ENCODE measurements at places on chromosomes 12 and 14. TPM values are rescaled to one million over a fixed set of nuclear protein-coding genes. Genes with fewer than 3 reads are reported as not detected.

DNA sequence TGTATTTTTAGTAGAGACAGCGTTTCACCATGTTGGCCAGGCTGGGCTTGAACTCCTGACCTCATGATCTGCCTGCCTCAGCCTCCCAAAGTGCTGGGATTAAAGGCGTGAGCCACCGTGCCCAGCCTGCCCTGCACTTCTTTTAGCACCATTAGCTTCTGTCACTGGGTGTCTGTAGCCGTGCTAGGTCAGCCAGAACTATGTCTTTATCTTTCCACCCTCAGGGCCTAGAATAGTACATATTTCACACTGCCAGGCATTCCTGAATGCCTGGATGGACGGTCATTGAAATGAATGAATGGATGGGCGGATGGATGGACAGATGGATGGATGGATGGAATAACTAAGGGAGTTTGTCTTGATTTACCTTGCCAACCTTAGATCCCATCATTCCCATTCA lies 33.7 kb downstream of the FBXL14 start:
- H3K4me3 ChIP-seq: no peak overlapping the region
- H3K27me3 ChIP-seq: no peaks in the 10 kb centered on the region
- peaks cover 18% of the 10 kb centered on the region for H3K4me1 ChIP-seq
- H3K36me3 ChIP-seq: no peaks in the 10 kb centered on the region

DNA sequence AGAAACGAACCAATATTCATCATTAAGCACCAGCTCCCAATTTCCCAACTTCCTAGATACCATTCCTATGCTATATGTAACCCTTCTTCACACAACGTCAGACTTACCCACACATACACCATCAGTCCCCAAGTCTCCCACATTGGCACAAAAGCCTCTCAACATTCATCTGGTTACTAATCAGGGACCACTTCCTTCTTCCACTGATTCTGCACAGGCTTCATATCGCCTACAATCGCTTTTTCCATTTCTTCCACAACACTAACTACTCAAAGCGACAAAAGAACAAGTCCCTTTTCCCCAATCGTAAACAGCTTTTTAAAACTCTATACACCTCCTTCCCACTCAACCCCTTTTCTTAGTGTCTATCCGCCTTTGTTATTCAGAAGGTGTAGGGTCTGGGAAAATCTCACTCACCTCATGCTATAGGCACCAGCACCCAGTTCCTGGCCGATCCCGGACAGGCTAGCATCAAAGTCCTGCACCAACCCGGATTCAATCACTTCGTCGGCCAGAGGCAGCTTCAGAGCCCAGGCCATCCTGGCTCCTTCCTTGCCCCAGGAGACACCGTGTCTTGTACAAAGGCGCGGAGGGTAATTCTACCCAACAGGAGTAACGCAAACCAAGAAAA lies 936 bp downstream of the TFCP2 start:
- DNase-seq: peak; percentile 55
- peak overlapping the region; percentile 97 for H3K27ac ChIP-seq
- no peaks in the 10 kb centered on the region for H3K36me3 ChIP-seq
- H3K4me3 ChIP-seq: peak overlapping the region; percentile 87
- H3K27me3 ChIP-seq: peaks cover 8% of the 10 kb centered on the region

- H3K4me3 ChIP-seq: no peak overlapping the region
- no peaks in the 10 kb centered on the region for H3K27me3 ChIP-seq
- no peak overlapping the region for H3K27ac ChIP-seq
Observed at GRCh38 chr12:104622928-104623327, 166.2 kb downstream of the CHST11 start.

GRCh38 chr12:46342562-46343033 lies 30.0 kb downstream of the SLC38A2 start:
- H3K4me3 ChIP-seq: no peak overlapping the region
- no peaks in the 10 kb centered on the region for H3K4me1 ChIP-seq
- peak; percentile 59 for DNase-seq
- H3K27me3 ChIP-seq: no peaks in the 10 kb centered on the region

DNA sequence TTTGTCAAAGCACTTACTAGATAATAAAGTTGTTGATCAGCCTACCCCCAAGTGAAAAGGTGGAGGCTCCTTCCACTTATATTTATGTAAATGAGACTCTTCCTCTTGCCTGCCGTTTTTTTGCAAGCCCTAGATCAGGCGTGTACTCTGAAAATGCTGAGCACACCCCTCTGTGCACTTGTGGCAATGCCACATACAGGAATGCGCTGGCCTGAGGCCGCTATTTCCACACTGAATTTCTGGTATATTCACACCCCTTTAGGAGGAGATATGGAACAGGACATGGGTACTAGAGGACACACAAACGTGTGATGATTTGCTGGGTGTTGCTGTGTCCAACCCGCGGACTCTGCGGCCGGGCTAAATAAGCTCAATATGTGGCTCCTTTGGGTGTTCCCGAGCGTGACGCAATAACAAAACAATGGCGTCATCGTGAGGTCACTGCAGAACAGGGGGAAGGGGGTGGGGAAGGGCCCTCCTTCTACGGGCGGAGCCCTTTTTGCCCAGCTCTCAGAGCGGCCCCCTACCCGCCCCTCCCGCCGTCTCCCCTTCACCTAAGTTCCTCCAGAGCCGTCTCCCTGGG lies 554 bp upstream of the TSPAN31 start:
- no peaks in the 10 kb centered on the region for H3K36me3 ChIP-seq
- H3K4me1 ChIP-seq: peaks cover 20% of the 10 kb centered on the region
- peaks cover 46% of the 10 kb centered on the region for H3K27me3 ChIP-seq

- no peaks in the 10 kb centered on the region for H3K36me3 ChIP-seq
- H3K4me1 ChIP-seq: peaks cover 6% of the 10 kb centered on the region
- DNase-seq: no peak
- H3K27me3 ChIP-seq: no peaks in the 10 kb centered on the region
Observed at GRCh38 chr14:104880584-104881210, 15.6 kb downstream of the CEP170B start.

DNA sequence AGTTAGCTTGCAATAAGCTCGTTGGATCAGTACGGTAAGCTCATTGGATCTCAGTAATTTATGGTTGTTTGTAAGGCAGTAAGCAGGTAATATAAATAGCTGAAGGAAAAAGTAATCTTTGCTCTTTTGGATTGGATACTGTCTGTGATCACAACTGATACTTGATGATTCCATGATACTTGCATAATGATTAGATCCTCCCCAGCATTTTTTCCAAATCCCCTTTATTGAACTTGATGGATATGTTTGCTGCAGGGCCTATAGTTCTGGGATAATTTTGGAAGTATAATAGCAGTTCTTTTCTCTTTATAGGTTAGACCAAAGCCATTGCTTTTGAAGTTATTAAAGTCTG lies 5.2 kb downstream of the MDM2 start:
- no peak overlapping the region for H3K4me3 ChIP-seq
- no peak for DNase-seq
- no peak overlapping the region for H3K27ac ChIP-seq

Gene ABCD2
- 0.04 TPM for total RNA-seq

Gene ACYP1
- 43.1 TPM for total RNA-seq

Gene CLEC2A
- total RNA-seq: not detected

Gene EPYC
- not detected for total RNA-seq

Gene ALDH1L2
- 0.13 TPM for total RNA-seq

Gene CPNE6
- not detected for total RNA-seq

Data from neural progenitor cell (in vitro differentiated cells).